Tongue (tissue), 3 donors: ENCODE measurements at places on chromosomes 11 and 22. TPM values are rescaled to one million over a fixed set of nuclear protein-coding genes. Genes with fewer than 3 reads are reported as not detected.

The HTATIP2 gene
- 8.8 TPM for total RNA-seq

The TEX12 gene
- total RNA-seq, result 2.3 TPM

The PHLDA2 gene
- 1.9 TPM for total RNA-seq

The WBP2NL gene
- total RNA-seq, result 2.8 TPM

The OR51B5 gene
- total RNA-seq, result not detected

The POU2AF2 gene
- 0.41 TPM for total RNA-seq

The MIOX gene
- total RNA-seq, result not detected

The F2 gene
- not detected for total RNA-seq

The LRRN4CL gene
- total RNA-seq, result 33.8 TPM

The SHISAL1 gene
- total RNA-seq, result 11.2 TPM
